ENCODE measurements at places on chromosomes 7 and 10.

DNA sequence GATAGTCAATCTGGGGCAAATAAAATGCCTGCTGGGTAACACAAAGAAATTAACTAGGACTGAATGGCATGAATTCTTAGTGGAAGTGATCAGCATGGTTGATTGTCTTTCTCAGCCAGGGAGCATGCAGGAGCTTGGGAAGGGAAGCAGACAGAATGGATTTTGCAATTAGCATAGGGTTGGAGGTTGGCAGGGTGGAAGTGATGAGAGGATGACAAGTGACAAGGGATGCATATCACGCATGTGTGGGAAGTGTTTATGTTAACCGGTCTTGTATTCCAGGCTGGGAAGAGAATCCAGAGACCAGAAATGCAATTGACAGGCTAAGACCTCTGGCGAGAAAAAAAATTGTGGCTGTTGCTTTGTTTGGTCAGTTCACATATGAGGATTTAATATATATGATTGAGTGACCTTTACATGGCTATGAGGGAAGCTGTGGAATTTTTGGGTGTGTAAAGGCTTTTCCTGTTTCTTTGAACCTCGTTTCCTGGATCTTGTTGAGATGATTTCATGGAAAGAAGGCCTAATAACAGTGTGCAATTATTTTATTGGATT, 8.3 kb downstream of the MDFIC start:
- no peak for DNase-seq

GRCh38 chr10:71225291-71226058, 13.1 kb downstream of the UNC5B start:
- no peak for DNase-seq

GRCh38 chr7:14666304-14666703, 236.2 kb downstream of the DGKB start:
- no peak for DNase-seq

- DNase-seq = no peak
Measured at GRCh38 chr10:46545861-46546590, 10.4 kb downstream of the GPRIN2 start.

DNA sequence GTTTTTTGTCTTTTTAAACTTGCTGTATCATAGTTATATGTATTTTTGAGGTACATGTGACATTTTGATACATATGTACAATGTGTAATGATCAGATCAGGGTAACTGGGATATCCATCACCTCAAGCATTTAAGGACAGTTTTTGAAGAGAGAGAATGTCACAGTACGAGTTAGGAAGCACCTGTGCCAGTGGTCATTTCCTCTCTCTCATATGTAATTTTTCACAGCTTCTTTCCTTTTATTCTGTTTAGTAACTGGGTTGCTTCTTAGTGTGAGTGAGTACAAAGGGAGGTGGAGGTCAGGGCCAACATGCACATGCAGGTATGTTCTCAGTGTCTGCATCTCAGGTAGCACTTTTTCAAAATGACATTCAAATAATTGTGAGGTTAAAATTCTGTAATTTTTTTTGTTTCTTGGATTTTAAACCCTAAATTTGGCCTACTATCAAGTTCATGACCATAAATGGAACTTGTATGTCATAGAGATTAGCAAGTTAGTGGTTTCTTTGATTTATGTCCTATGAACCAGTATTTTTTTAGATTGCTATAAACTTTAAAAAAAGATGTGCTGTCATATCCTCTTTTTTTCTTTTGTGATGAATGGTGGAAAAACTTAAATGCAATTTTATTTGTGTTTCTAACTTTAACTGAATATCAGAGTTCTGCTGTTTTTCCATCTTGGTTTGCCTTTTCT, 42.7 kb downstream of the SNX10 start:
- DNase-seq = no peak

DNA sequence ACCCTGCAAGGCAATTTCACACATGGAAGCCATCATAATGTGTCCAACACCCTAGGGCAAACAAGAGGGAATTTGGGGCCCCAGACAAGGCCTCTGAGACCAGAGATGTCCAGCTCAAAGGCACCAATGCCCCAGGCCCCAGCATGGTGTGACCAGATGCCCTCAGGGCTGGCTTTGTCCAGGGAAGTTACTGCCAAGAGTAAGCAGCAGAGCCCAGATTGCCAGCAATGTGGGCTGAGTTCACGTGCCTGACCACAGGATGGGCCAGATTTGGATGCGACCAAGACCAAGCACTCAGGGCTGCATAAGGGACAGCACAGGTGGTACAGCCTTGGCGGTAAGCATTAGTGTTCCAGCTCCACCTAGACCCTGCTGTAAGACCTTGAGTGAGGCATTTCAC, 12.7 kb downstream of the MYOF start:
- DNase-seq = no peak

DNA sequence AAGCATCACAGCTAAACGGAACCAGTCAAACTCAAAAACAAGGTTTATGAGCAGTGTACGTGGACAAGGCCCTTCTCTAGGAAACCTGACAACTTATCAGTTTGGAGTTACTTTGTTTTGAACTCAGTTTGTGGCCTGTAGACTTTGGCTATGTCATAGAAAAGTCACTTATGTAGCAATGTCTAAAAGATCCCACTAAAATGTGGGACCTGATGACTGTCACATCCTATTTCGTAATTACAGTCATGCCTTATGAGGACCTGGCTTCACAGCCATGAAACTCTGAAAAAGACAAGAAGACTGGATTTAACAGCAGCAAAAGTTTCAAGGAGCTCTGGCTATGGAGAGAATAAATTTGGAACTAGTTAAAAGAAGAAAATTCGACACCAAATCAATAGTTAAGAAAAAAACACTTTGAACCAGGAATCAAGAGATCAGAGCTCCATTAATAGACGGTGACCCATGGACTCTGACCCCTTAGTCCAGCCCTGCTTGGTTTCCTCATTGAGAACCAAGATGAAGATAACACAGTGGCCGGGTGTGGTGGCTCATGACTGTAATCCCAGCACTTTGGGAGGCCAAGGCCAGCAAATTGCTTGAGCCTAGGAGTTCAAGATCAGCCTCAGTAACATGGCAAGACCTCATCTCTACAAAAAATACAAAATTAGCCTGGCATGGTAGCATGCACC, 204.3 kb downstream of the SFMBT2 start:
- no peak for DNase-seq

- no peak for DNase-seq
Measured at GRCh38 chr10:92490387-92490786, 83.5 kb downstream of the IDE start.

DNA sequence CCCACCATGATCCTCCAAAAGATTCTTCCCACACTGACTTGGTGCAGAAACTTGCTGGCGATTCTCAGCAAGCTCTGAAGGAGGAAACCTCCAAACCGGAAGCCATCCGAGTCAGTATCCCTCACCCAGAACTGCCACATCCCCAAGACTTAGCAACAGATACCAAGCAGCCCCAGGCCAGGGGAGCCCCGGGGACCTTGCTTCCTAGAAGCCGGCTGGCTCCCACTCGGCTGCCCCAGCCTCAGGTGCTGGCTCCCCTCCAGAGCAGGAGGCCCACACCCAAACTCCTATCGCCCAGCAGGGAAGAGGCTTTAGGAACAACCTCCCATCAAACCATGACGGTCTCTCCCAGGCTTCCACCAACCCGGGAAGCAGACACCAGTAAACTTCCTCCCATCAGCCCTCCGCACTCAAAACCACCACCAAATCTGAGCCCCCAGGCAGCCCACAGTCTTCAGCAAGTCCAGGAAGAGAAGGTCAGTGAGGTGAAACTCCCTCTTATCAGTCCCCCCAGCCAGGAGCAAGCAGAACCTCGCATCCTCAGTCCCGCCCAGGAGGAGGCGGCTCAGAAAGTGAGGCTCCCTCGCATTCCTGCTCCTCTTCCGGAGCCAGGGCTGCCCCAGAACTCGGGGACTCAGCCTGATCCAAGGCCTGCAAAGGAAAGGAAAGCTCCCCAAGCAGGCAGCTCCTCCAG, 82.3 kb downstream of the LRGUK start:
- no peak for DNase-seq

- no peak for DNase-seq
Measured at GRCh38 chr10:78747401-78748234, 321.1 kb upstream of the ZMIZ1 start.

DNA sequence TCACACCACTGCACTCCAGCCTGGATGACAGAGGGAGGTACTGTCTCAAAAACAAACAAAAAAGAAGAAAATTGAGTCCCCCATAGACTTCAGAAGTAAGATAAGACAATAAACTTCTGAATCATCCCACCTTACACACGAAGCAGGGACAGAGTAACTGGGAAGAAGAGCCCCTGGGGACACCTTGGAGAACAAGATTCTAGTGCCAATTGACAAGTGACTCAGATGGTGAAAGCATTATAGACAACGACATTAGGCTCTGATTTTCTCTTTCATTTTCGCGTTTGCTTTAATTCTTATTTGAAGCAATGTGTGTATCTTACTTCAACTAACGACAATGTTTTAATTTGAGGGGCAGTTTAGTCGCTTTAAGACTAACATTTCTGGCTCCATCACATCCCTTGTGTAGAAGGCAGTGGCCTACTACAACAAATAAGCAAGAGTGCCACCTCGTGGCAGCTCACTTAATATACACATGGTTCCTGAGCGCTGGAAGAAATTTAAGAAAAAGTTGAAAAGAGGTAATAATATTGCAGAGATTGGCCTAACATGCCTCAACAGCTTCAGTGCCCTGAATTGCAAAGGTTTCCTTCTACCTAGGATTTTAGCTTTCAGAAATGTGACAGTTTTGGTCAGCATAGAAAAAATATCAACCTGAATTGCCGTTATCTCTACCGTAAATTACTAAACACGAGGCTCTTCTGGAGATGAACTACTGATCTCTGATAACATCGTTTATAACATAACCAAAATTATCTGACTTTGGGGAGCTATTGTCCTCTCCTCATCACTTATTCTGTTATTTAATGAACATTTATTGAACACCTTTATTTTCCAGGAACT, 36.7 kb downstream of the ASNS start:
- peak; percentile 6 for DNase-seq

DNA sequence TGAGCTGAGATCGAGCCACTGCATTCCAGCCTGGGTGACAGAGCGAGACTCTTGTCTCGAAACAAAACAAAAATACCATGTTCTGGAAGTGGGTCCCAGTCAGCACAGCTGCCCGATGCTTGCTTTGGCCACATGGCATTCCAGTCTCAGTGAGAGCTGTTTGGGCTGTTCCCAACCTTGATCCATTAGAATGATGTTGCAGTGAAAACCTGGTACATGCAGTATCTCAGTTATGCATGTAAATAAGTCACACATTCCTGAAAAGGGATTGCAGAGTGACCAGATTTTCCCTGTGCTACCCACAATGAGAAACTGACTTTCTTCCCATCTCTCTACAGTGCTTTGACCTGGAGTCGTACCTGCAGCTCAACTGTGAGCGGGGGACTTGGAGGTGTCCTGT, 15.4 kb downstream of the ZMIZ2 start:
- DNase-seq = no peak

- no peak for DNase-seq
Measured at GRCh38 chr10:62380016-62380415, 5.8 kb downstream of the ZNF365 start.

GRCh38 chr7:114155116-114156110, 236.6 kb upstream of the PPP1R3A start:
- DNase-seq = no peak

DNA sequence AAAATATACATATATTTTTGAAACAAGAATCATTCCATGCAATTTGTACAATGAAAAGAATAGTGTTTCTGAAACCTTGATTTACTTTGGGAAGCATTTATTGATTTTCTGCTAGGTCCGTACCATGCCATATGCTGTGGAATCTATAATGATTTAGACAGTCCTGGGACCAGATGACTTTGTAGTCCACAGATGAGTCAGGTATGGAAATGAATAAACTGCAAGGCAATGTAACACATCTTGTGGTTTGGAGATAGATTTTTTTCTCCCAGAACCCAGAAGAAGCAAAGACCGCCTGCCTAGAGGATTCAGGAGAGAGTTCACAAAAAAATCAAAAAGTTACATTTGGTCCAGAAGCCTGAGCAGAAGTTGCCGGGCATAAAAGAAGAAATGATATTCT, 190.4 kb downstream of the GPR37 start:
- DNase-seq = no peak

- DNase-seq = no peak
Measured at GRCh38 chr7:12415072-12415471, 11.4 kb upstream of the VWDE start.

All from stimulated activated CD8-positive, alpha-beta memory T cell treated with anti-CD3 and anti-CD28 coated beads, Interleukin-12 subunit alpha, Interleukin-12 subunit beta, amount 100 ng/mL, for 4 hours (primary cell).